ENCODE measurements at places on chromosomes 4 and X.

DNA sequence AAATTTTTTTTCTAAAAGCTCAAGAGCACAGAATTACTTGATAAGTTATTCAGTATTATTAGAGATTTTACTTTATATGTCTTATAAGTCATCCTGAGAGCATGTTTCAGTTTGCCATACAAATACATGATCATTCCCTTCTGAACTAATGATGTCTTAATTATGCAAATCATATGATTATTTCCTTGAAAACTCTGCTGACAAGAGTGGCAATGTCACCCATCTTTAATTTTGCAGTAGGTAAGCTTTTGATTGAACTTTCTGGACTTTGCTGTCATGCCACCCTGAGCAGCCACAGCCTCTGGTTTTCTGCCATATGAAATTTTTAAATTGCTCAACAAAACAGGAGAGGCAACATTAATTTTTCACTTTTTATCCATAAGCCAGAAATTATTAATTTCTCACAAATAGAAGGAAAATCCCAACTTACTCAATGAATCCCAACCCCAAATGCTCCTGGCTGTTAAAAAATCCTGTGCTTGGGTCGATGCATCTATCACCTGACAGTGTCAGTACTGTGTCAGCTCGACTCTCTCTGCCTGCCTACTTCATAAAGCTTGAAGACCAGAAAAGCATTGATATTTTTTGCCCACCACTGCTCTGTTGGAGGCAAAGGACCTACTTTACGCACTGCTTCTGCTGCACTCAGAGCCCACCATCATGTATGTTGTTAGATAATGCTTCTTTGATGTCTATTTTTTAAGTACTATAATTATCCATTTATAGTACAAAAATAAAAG, 11.6 kb upstream of the HADH start:
- no peak for DNase-seq

- no peak for DNase-seq
Measured at GRCh38 chrX:16649858-16650257, at the start of gene S100G. S100G (plus strand) TSS chrX:16650158; CDS start chrX:16651007, 849 bp downstream.

GRCh38 chr4:42570221-42570620, 86.7 kb downstream of the ATP8A1 start:
- DNase-seq: no peak

- DNase-seq: no peak
Measured at GRCh38 chrX:142804085-142804484, 221.6 kb upstream of the SPANXN4 start.

GRCh38 chr4:163663454-163664225, 169.2 kb downstream of the TMA16 start:
- DNase-seq: no peak

GRCh38 chrX:77160301-77160700, 286.9 kb upstream of the FGF16 start:
- DNase-seq: no peak

DNA sequence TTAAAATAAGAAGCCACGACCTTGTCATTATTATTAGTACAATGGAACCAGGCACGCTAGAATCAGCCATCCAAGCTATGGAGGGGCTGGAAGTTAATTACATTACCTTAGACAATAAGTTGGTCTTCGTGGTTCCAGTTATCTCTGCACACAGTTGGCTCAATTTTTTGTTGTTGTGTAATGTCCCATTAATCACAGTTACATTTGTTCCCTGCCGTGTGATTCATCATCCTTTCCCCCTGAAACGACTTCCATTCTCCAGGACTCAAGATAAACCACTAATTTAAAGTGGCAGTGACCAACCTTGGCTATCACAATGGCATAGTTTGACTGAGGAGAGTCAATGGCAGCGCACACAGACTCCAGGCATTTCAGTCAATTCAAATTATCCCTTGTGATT, 905.0 kb downstream of the RAB28 start:
- DNase-seq: no peak

DNA sequence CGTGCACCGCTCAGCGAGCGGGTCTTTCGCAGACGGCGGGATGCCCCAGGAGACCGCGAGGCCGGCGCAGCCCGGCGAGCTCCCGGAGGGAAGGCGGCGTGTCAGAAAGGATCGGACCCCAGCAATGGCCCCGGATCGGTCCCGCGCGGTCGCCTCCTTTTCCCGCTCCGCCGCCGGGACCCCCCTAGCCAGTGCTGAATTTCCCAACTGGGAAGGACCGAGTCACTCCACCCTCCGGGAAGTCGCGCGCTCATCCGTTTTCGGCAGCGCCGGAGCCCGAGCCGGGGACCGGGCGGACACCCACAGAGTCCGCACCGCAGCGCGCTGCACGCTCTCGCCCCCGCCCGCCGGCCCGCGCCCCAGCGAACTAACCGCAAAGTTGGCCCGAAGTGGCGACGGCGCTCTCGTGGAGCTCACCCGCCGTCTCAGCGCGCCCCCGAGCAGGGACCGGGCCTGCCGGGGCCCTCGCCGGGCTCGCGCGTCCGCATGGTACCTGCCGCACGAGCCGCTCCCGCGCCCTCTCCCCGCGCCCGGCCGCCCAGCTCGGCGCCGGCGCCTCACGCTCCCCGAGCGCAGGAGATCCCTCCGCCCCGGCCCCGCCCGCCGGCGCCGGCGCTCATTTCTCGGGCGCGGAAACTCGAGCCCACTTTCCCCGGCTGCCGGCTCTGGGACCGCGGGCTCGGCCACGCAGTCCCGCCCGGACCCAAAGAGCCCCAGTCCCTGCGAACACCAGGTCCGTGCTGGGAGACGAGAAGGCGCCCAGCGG, at the start of gene FAT1:
TSS of gene FAT1 (minus strand) at position 565 of the 766 bp plus-strand sequence. CDS start 14,029 bp downstream, outside the sequence.
- no peak for DNase-seq
